ENCODE measurements at places on chromosomes 1 and 21.

DNA sequence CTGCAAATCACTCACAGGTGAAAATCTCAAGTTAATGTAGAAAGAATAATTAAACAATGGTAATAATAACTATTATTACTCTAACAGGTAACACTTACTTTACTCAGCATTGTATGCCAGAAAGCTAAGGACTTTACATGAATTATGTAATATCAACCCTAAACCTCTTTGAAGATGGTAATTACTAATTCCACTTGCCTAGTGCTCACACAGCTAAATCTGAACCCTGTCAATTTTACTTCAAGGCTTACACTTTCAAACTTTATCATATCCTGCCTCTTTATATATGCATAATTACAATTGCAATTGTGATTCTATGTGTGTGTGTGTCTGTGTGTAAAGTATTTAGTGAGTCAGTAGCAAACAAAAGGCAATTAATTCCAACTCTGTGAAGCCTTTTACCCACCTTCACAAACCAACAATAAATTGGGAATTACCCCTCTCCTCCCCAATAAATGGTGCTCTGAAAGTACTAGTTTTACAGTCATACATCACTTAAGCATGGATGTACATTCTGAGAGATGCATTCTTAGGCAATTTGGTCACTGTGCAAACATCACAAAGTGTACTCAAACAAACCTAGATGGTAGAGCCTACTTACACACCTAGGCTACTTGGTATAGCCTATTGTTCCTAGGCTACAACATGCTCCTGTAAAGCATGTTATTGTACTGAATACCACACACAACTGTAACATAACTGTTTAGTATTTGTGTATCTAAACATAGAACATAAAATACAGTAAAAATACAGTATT, 5.9 kb downstream of the ZNF644 start:
- no peak for DNase-seq

- no peak for DNase-seq
These were observed 16.1 kb downstream of the PRR9 start for GRCh38 chr1:153233448-153233847.

DNA sequence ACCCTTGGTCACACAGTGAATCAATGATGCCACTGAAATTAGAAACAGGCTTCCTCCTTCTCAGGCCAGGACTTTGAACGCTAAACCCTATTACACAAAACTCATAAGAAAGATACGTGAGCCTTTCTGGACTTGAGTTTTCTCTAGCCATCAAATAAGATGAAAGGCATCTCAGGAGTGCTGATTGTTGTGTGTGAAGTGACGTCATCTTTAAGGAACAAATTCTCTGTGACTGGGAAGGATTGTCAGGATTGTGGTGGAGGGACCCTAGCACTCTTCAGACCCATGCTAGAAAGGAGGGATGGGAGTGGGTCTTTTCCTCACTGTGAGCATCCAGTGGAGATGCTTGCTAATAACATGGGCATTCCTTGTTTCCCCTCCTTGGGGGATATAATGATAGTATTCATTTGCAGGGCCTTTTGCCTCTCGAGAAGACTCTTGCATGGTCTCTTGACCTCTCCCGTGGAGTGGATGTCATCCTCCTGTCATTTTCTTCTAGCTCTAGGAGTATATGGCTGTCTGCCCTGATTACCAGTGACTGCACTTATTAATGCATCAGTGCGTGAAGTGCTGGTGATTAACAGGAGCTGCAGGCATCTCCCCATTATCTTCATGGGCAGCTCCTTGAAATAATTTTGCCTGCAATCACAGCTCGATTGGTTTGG, 39.9 kb downstream of the SPATA46 start:
- DNase-seq, result no peak

GRCh38 chr1:112718691-112719418, 3.7 kb upstream of the PPM1J start:
- peak; percentile 68 for DNase-seq

GRCh38 chr1:104341944-104342343, 592.2 kb downstream of the AMY1C start:
- DNase-seq, result no peak

DNA sequence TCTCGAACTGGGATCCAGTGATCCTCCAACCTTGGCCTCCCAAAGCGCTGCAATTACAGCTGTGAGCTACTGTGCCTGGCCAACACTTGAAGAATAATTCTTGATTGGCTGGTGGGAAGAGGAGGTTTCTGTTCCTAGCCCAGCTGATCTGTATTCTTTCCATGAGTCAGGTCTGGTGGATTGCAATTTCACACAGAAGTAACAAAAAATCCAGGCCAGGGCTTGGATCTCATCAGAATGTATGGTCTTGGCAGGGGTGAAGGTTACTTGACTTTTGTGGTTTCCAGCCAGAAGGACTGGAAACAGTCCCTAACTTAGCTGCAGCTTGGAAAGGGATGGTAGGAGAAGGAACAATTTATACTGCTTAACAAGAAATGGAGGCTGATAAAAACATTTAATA, 5.1 kb upstream of the HP1BP3 start:
- no peak for DNase-seq

DNA sequence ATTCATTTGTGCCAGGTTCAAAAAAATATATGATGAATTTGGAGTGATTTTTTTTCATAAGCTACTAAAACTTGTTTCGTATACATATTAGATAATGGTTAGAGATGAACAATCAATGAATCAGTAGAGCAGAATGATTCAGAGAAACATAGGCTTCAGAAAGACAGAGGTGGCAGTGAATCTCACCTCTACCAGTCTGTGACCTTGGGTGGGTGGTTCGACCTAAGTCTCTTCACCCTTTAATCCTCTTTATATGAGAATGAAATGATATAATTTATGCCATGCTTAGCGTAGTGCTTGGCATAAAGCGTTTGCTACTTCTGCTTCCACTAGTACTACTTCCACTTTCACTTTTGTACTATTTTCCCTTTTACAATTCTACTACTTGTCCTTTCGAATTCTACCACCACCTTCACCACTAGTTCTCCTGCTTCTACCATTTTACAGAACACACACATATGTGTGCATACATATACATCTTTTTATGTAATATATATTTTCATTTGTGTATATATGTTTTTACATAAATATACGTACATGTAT, 45.1 kb downstream of the FYB2 start:
- no peak for DNase-seq

DNA sequence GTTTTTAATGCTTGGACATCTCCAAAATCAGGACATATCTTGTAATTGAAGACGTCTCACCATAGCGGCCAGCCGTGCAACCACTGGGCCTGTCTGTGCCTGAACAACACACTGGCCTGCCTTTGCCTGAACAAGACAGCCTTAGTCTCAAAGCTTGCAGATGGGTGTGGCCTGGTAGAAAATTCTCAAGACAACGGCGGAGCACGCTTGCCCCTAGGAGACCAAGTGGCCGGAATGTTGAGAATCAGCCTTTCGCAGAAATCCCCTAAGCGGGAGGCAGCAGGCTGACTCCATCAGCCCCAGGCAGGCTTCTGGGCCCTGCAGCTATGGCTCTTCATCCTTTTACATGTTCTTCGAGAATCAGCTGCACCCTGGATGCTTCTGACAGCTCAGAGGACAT, 98.0 kb upstream of the C1orf174 start:
- DNase-seq, result no peak

All from activated T-helper 9 cell treated with anti-CD3 and anti-CD28 coated beads, Interleukin-2, amount 50 U/mL, for 16 hours (primary cell).